ENCODE measurements at places on chromosomes 11 and 22. TPM values are rescaled to one million over a fixed set of nuclear protein-coding genes. Genes with fewer than 3 reads are reported as not detected.

GRCh38 chr22:25134451-25134850 lies 65.2 kb upstream of the CRYBB3 start:
- no peak overlapping the region for H3K4me3 ChIP-seq
- no peak overlapping the region for H3K27ac ChIP-seq
- peaks cover 26% of the 10 kb centered on the region for H3K36me3 ChIP-seq
- H3K27me3 ChIP-seq = peaks cover 4% of the 10 kb centered on the region

The TMA7B gene
- total RNA-seq = 1.0 TPM

The SHISA8 gene
- total RNA-seq = 0.41 TPM

GRCh38 chr11:104699981-104700380 lies 198.3 kb downstream of the CASP12 start:
- H3K27ac ChIP-seq = no peak overlapping the region
- H3K36me3 ChIP-seq = no peaks in the 10 kb centered on the region
- no peaks in the 10 kb centered on the region for H3K27me3 ChIP-seq
- H3K4me3 ChIP-seq = no peak overlapping the region
- no peak for DNase-seq

- H3K36me3 ChIP-seq = peaks cover 15% of the 10 kb centered on the region
- H3K4me1 ChIP-seq = peaks cover 51% of the 10 kb centered on the region
- H3K4me3 ChIP-seq = no peak overlapping the region
- peak overlapping the region; percentile 73 for H3K27ac ChIP-seq
- DNase-seq = no peak
- peaks cover 2% of the 10 kb centered on the region for H3K27me3 ChIP-seq
Measured at GRCh38 chr11:36118084-36118483, 171.1 kb downstream of the COMMD9 start.

GRCh38 chr22:42630901-42631602 lies 9.3 kb downstream of the ATP5MGL start:
- DNase-seq = no peak
- no peak overlapping the region for H3K4me3 ChIP-seq
- H3K27me3 ChIP-seq = peaks cover 14% of the 10 kb centered on the region
- peaks cover 8% of the 10 kb centered on the region for H3K4me1 ChIP-seq
- no peak overlapping the region for H3K27ac ChIP-seq
- H3K36me3 ChIP-seq = peaks cover 22% of the 10 kb centered on the region

GRCh38 chr11:8907116-8907515 lies 3.9 kb upstream of the AKIP1 start:
- H3K27me3 ChIP-seq = peaks cover 5% of the 10 kb centered on the region
- peaks cover under 1% of the 10 kb centered on the region for H3K4me1 ChIP-seq
- H3K27ac ChIP-seq = no peak overlapping the region
- no peak for DNase-seq
- H3K36me3 ChIP-seq = no peaks in the 10 kb centered on the region
- H3K4me3 ChIP-seq = no peak overlapping the region

GRCh38 chr11:12693479-12694182 lies 19.4 kb downstream of the TEAD1 start:
- peaks cover 2% of the 10 kb centered on the region for H3K27me3 ChIP-seq
- H3K36me3 ChIP-seq = no peaks in the 10 kb centered on the region
- peak overlapping the region; percentile 100 for H3K27ac ChIP-seq
- H3K4me3 ChIP-seq = peak overlapping the region; percentile 14

- DNase-seq = no peak
- H3K4me1 ChIP-seq = peaks cover 30% of the 10 kb centered on the region
Measured at GRCh38 chr11:128845334-128845780, 21.7 kb downstream of the KCNJ1 start.

GRCh38 chr22:35627267-35628041 lies 10.3 kb upstream of the MB start:
- peak overlapping the region; percentile 83 for H3K4me3 ChIP-seq
- peaks cover 3% of the 10 kb centered on the region for H3K4me1 ChIP-seq
- DNase-seq = peak; percentile 47
- no peaks in the 10 kb centered on the region for H3K36me3 ChIP-seq

- peaks cover 21% of the 10 kb centered on the region for H3K27me3 ChIP-seq
- H3K36me3 ChIP-seq = peaks cover 4% of the 10 kb centered on the region
- peaks cover 12% of the 10 kb centered on the region for H3K4me1 ChIP-seq
- H3K27ac ChIP-seq = no peak overlapping the region
- no peak overlapping the region for H3K4me3 ChIP-seq
Measured at GRCh38 chr11:61510166-61510919, 1.8 kb downstream of the LRRC10B start.

The NLRP14 gene
- total RNA-seq = 0.13 TPM

DNA sequence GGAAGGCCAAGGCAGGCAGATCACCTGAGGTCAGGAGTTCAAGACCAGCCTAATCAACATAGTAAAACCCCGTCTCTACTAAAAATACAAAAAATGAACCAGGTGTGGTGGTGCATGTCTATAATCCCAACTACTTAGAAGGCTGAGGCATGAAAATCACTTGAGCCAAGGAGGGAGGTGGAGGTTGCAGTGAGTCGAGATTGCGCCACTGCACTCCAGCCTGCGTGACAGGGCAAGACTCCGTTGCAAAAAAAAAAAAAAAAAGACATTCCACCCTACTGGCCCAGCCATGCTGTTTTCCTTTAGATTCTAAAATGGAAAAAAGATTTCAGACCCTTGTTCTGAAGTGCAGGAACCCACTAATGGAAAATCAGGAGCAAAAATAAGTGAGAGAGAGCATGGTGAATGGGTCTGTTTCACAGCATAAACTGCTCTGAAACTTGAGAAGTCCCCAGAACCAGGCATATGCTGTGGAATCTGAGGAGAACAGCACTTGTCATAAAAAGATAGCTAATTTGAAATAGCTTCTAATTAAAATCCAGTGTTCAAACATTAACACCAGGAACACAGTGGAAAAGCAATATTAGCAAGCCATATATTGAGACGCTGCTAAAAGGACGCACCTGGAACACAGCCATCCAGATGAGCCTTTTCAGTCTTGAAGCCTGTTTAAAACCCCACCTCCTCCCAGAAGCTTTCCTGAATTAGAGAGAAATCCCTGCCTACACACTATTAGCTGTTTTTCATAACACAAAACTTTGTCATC lies 66.3 kb upstream of the CHRM4 start:
- no peak overlapping the region for H3K27ac ChIP-seq
- H3K27me3 ChIP-seq = no peaks in the 10 kb centered on the region
- H3K4me1 ChIP-seq = peaks cover 17% of the 10 kb centered on the region
- no peaks in the 10 kb centered on the region for H3K36me3 ChIP-seq

- peaks cover 16% of the 10 kb centered on the region for H3K27me3 ChIP-seq
- no peak for DNase-seq
- H3K36me3 ChIP-seq = peaks cover 16% of the 10 kb centered on the region
Measured at GRCh38 chr11:86067851-86068137, 1.1 kb downstream of the PICALM start.

DNA sequence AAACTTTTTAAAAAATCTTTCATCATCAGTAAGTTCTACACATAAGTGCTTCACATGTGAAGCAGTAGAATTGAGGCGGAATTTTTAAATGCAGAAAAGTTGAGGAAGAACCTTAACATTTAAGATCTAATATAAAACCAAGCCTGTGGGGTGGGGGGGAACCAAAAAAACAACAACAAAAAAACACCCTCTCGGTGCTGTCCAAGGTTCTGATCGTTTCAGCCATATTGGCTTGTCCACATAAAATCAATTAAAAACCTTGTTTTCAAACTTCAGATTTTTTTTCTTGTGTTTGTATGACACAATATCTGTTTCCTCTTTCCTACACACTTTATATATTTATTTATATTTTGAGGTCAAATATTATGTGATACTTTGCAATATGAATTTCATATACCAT lies 130.0 kb downstream of the WNT7B start:
- no peak for DNase-seq
- H3K27me3 ChIP-seq = no peaks in the 10 kb centered on the region
- no peak overlapping the region for H3K27ac ChIP-seq
- peaks cover 26% of the 10 kb centered on the region for H3K36me3 ChIP-seq

- peaks cover 7% of the 10 kb centered on the region for H3K36me3 ChIP-seq
- peak overlapping the region; percentile 98 for H3K4me3 ChIP-seq
- peaks cover 13% of the 10 kb centered on the region for H3K4me1 ChIP-seq
Measured at GRCh38 chr11:125494561-125494960, 1.5 kb downstream of the FEZ1 start.

- H3K4me3 ChIP-seq = no peak overlapping the region
- H3K27ac ChIP-seq = no peak overlapping the region
- H3K4me1 ChIP-seq = peaks cover 15% of the 10 kb centered on the region
- H3K36me3 ChIP-seq = no peaks in the 10 kb centered on the region
- no peaks in the 10 kb centered on the region for H3K27me3 ChIP-seq
- DNase-seq = no peak
Measured at GRCh38 chr11:95443386-95443785, 212.4 kb upstream of the SESN3 start.

The B3GAT1 gene
- total RNA-seq = 18.2 TPM

The HORMAD2 gene
- not detected for total RNA-seq

DNA sequence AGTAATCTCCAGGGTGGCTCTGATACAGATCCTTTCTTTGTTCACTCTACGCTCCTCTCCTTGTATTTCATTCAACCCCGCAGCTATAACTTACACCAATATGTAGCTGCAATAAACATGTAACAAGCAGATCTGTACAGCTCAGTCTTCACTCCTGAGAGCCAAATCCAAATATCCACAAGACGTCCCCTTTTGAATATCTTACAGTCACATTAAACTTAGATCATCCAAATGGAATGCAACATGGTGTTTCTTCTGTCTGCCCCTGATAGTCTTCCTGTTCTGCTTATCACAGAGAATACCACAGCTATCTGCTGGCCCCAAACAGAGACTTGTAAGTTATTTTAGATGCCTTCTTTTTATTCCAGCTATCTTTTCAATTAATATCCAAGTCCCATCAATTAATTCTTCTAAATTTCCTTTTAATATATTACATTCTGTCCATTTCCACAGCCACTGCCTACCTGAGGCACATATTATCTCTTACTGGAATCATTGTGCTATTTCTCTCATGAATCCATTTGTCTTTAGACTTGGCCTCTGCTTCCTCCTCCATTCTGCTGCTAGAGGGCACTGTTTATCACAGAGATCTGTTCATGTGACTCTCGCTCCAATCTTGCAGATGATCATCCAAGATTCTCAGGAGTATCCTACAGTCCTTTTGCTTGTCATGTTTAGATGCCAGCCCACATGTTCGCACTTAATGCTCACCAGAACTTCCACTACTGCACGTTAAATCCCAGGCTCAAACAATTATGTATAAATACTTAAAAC lies 908.6 kb downstream of the NTM start:
- H3K36me3 ChIP-seq = no peaks in the 10 kb centered on the region
- DNase-seq = peak; percentile 12
- peak overlapping the region; percentile 44 for H3K27ac ChIP-seq
- H3K4me3 ChIP-seq = no peak overlapping the region

- H3K4me1 ChIP-seq = no peaks in the 10 kb centered on the region
- peaks cover 3% of the 10 kb centered on the region for H3K27me3 ChIP-seq
- H3K36me3 ChIP-seq = no peaks in the 10 kb centered on the region
- no peak for DNase-seq
Measured at GRCh38 chr11:127926721-127927120, 660.6 kb downstream of the ETS1 start.

The C22orf31 gene
- total RNA-seq = not detected

DNA sequence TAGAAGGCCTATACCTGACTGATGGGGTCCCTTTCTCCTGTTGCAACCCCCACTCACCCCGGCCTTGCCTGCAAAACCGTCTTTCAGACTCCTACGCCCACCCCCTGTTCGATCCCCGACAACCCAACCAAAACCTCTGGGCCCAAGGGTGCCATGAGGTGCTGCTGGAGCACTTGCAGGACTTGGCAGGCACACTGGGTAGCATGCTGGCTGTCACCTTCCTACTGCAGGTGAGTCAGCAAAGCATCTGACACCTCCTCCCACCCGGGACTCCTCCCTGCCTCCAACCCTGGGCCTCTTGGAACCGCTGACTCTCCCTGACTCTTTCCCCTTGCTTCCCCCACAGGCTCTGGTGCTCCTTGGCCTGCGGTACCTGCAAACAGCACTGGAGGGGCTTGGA lies 1.2 kb downstream of the ROM1 start:
- no peak for DNase-seq
- H3K27me3 ChIP-seq = peaks cover 14% of the 10 kb centered on the region
- H3K4me3 ChIP-seq = no peak overlapping the region
- H3K27ac ChIP-seq = peak overlapping the region; percentile 78
- H3K4me1 ChIP-seq = peaks cover 14% of the 10 kb centered on the region
- peaks cover 5% of the 10 kb centered on the region for H3K36me3 ChIP-seq

The SPA17 gene
- total RNA-seq = 4.3 TPM

The RIMBP3C gene
- total RNA-seq = 0.18 TPM

- H3K36me3 ChIP-seq = no peaks in the 10 kb centered on the region
- peaks cover 55% of the 10 kb centered on the region for H3K4me1 ChIP-seq
- peak overlapping the region; percentile 53 for H3K27ac ChIP-seq
- DNase-seq = no peak
- peaks cover 1% of the 10 kb centered on the region for H3K27me3 ChIP-seq
Measured at GRCh38 chr11:87256694-87257340, 219.1 kb downstream of the TMEM135 start.

The VPREB3 gene
- total RNA-seq = not detected

DNA sequence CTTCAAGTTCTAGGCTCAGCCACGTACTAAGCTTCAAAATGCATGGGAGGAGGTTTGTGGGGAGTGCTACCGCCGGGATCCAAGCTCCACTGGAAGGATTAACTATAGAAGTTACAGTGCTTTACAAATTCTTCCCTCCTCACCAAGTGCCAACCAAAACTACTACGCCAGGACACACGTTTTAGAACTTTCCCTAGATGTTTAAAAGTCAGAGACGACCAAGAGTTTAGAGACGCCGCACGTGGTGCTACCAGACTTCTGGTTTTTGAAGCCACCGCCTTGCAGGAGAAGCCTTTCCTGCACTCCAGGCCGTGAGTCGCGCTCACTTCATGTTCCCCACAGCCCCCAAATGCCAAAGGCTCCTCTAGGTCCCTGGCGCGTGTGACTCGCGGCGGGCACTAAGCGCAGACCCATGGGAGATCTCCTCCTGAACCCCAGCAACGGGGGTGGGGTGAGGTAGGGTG lies 734 bp downstream of the SNU13 start:
- DNase-seq = peak; percentile 26
- peak overlapping the region; percentile 97 for H3K27ac ChIP-seq
- H3K36me3 ChIP-seq = no peaks in the 10 kb centered on the region
- H3K4me3 ChIP-seq = peak overlapping the region; percentile 92
- H3K27me3 ChIP-seq = no peaks in the 10 kb centered on the region

The TNNI2 gene
- not detected for total RNA-seq

GRCh38 chr11:19873730-19874129 lies 161.1 kb downstream of the NAV2 start:
- DNase-seq = no peak
- no peak overlapping the region for H3K27ac ChIP-seq
- H3K4me1 ChIP-seq = peaks cover 6% of the 10 kb centered on the region
- no peaks in the 10 kb centered on the region for H3K36me3 ChIP-seq

The PGA5 gene
- total RNA-seq = 1.2 TPM

The MEI1 gene
- total RNA-seq = 0.38 TPM

Data from endothelial cell (in vitro differentiated cells).